ENCODE measurements at places on chromosomes 1 and 21.

DNA sequence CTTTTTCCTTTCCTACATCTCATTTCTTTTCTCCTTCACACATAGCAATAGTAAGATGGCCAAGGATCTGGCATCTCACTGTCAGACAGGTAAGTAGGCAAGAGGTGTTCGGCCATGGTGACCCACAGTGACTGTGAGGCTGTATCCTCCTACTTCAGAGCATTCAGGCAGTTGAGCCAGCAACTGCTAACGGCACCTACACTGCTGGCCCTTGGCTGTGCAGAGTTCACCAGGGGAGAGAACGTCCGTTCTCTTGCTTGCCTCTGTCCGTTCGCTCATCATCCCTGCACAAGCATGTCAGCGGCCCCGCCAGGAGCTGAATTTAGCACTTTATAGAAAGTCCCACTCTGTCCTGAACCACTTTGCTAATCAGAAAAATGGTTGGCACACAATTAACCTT is 113.6 kb downstream of the GREM2 start:
- no peak for DNase-seq

DNA sequence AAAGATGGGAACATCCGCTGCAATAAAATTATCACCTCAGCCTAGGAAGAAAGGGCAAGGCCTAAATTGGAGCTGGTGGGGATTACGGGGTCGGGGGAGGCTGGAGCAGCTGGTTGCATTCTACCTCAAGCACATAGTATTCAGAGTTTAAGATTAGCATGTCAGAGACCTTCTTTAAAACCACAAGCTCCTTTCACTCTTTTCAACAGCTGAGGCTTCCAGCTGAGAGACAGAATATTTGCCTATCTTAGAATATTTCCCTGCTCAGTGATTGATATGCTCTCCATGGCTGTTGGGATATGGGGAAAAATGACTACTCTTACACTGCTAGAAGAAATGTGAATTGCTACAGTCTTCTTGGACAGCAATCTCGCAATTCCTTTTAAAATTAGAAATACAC is 248.6 kb downstream of the TBX15 start:
- DNase-seq, result no peak

GRCh38 chr1:1618396-1619068 is 3.2 kb downstream of the MIB2 start:
- DNase-seq, result no peak

GRCh38 chr1:244344001-244344400 is 107.7 kb downstream of the ADSS2 start:
- DNase-seq, result no peak

DNA sequence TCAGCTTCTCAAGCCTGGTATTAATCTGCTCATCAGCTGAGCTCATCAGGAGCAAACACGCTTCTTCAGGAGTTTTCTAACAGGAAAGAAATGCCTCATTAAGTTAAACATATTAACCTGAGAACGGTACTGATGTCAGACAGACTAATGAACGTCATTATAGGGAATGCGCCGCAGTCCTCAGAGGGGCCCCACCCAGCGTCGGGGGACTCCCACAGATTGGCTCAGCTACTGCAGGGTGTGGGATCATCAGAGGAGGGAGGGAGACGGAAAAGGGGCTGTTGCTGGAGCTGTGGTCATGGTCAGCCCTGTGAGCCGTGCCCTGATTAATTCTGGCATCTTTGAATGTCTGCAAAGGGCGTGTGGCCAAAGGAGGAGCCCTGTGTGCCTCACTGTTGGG is 348.5 kb downstream of the PTPRU start:
- DNase-seq, result no peak

DNA sequence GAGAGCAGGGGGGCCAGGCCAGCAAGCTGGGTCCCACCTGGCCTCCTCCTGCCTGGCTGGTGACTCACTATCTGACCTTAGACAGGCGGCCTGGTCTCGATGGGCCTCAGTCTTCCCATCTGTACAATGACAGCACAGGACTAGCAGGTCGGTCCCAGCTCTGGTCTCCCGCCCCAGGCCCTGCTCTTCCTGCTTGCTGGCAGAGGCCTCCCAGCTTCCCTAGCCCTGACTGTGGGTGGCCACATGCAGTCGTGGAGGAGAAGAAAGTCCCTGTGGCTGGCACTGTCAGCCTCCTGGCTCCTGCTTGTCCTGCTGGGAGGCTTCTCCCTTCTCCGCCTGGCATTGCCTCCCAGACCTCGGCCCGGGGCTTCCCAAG is 817 bp downstream of the EXTL1 start:
- DNase-seq, result no peak

GRCh38 chr1:179677882-179678281 is 65.2 kb upstream of the FAM163A start:
- DNase-seq, result no peak

Data from EH (cell line).